ENCODE measurements at places on chromosomes 16 and 17.
A peak's percentile ranks its signal among the peaks of the same experiment; 100 is the strongest.

GRCh38 chr17:44086364-44087311 is 16.1 kb downstream of the G6PC3 start:
- no peak for DNase-seq

- DNase-seq, result no peak
These were observed 53.8 kb downstream of the MYO18A start for GRCh38 chr17:29126268-29126930.

- peak; percentile 32 for DNase-seq
These were observed at the start of gene SPNS3 for GRCh38 chr17:4433515-4434031. Gene SPNS3, plus strand, starts transcription at chr17:4433940. Its CDS starts 28 bp downstream, at chr17:4433968.

GRCh38 chr17:43737722-43738121 is 20.9 kb downstream of the SOST start:
- no peak for DNase-seq

- DNase-seq, result no peak
These were observed 1.2 kb upstream of the SEPTIN1 start for GRCh38 chr16:30383521-30383920.

GRCh38 chr16:65500919-65501318 is 379.1 kb upstream of the CDH11 start:
- DNase-seq, result no peak

- no peak for DNase-seq
These were observed 22.1 kb downstream of the TMC7 start for GRCh38 chr16:19005561-19006445.

- no peak for DNase-seq
These were observed 43.5 kb downstream of the CFAP20 start for GRCh38 chr16:58085584-58086251.

DNA sequence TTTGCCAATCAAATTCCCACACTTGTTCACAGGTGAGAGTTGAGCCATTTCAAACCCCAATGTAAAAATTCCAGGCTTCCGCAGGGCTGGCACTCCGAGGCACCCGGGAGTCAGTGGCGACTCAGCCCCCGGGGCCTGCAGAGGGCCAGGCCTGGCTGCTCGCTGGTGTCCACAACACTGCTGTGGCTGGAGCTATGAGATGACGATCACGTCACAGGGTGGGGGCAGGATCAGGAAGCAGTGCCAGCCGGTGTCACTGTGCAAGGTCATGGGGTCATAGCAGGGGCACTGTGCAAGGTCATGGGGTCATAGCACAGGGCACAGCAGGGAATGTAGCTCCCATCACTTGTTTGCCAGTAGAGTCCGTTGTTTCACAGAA is 7.8 kb downstream of the VPS4A start:
- DNase-seq, result no peak

DNA sequence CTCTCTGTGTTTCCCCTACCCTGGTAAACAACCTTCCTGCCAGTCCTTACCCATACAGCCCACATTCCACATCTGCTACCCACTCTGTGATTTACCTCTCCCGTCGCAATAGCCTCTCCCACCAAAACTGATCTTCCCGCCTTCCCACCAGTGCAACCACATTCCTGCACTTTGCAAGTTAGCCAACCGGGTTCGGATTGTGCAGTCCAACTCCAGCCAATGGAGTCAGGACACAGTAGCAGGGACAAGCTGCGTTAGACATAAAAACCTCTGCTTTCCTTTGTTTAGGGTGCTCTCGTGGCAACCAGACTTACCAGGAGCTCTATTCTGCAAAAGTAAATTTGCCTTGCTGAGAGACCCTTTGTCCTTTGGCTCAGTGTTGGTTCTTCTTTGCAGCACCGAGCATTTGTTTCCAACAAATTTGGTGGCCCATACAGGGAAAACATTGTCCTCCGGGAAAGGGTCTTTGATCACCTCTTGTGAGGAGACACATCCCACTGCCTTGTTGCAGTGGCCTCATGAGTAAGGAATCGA is 1.4 kb downstream of the HPR start:
- DNase-seq, result no peak

DNA sequence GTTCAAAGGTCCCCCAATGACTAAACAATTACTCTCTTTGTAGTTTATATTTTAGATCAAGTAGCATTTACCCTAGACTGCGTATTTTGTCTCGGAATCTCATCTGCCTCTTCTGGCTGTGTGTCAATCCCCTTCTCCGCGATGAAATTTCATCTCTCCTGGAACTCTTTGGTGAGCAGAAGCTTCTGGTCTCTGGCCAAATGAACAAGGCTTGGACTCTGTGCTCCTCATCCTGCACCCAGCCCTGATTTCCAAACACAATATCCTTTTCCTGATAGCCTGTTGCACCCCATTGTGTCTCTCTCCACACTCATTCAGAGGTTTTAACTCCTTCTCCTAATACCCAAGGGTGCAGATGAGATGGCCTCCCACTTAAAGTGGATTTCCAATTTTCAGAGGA is 609.4 kb upstream of the CDH5 start:
- DNase-seq, result no peak

GRCh38 chr16:57462978-57463362 is 491 bp downstream of the POLR2C start:
- DNase-seq, result no peak

GRCh38 chr16:56108724-56109123 is 82.6 kb upstream of the GNAO1 start:
- no peak for DNase-seq

DNA sequence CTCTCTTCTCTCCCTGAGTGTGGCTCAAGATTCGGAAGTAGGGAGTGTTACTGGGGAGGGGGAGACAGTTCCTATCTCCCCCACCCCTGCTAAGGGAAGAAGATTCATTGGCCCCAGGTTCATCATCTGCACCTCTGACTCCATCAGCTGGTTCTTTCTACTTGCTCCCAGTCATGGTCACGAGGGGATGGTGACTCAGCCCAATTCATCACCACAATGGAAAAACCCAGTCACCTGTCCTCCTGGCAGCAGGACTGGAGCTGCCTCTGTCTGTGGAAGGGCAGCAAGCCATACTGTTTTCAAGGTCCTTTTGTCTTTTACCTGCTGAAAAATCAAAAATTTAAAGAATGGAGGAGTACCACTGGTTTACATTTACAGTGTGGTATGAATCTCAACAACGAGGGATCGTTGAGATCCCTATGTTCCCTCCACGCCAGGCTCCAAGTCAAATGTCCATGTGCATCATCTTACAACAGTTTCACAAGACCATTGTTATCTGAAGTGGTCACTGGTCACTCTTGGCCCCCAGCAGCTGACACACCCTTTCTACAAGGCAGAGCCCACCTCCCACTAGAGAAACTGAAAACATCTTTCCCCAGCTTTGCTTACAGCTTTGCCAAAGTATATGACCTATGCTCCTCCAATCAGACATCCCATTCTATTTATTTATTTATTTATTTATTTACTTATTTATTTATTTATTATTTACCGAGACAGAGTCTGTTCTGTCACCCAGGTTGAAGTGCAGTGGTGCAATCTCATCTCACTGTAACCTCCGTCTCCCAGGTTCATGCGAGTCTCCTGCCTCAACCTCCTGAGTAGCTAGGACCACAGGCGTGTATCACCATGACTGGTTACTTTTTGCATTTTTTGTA is 40.4 kb upstream of the NDRG4 start:
- DNase-seq, result no peak

DNA sequence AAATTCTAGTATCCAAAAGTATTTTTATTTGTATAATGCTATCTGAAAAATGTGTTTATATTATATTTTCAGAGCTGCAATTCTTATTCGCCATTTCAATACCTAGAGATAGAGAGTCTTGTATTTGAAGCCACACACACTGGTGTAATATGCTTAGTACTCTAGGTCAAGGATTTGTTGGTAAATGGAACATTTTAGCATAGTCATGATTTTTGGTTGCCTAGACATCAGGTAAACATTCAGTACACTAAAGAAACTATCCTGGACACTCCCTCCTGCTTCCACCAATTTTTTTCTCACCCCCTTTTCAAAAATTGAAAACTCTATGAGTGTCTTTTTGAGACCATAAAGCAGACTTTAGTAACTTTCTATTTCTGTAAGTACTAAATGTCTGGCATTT is 20.8 kb downstream of the ABHD15 start:
- DNase-seq, result no peak

GRCh38 chr16:49619811-49620157 is 236.1 kb downstream of the ZNF423 start:
- DNase-seq, result no peak

DNA sequence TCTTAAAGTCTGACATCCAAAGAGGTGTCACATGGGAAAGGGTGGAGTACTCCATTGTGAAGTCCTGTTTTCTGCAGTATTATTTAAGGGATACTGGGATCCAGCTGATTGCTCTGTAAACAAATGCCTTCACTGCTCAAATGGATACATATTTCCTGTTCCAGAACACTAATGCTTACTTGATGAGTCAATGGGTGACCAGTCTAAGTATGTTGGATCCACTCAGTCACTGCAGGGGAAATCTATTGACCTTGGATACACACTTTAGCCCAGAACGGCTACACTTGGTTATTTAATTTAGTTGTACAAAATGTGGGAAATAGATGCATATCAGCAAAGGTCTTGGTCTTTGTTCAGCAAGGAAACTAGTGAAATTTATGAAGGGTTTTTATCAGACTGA is 261.4 kb downstream of the MAP2K4 start:
- no peak for DNase-seq

DNA sequence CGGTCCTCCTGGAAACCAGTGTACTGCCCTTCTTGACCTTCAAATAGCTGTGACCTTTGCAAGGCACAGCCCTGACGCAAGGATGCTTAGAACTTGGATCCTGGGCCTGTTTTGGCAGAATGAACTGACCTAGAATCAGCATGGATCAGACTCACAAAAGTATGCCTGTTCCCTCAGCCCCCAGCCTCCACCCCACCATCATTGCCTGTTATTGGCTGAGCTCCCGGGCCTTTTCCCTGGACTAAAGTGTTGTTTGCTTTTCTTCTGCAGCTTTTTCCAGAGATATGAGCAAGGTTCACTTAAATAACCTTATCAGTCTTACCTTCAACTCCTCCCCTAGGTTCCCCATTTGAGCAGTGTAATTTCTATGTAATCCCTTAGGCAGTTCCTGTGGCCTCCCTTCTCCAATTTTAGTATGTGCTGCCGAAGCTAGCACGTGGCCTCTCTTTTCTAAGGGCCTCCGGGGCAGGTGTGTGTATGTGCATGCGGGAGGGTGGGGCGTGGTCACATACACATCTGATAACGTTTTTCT is 347.4 kb downstream of the MAF start:
- no peak for DNase-seq

- DNase-seq, result no peak
These were observed 590.3 kb upstream of the GOT2 start for GRCh38 chr16:59324462-59324861.

- DNase-seq, result no peak
These were observed 27.8 kb upstream of the ITGA3 start for GRCh38 chr17:50027881-50028735.

DNA sequence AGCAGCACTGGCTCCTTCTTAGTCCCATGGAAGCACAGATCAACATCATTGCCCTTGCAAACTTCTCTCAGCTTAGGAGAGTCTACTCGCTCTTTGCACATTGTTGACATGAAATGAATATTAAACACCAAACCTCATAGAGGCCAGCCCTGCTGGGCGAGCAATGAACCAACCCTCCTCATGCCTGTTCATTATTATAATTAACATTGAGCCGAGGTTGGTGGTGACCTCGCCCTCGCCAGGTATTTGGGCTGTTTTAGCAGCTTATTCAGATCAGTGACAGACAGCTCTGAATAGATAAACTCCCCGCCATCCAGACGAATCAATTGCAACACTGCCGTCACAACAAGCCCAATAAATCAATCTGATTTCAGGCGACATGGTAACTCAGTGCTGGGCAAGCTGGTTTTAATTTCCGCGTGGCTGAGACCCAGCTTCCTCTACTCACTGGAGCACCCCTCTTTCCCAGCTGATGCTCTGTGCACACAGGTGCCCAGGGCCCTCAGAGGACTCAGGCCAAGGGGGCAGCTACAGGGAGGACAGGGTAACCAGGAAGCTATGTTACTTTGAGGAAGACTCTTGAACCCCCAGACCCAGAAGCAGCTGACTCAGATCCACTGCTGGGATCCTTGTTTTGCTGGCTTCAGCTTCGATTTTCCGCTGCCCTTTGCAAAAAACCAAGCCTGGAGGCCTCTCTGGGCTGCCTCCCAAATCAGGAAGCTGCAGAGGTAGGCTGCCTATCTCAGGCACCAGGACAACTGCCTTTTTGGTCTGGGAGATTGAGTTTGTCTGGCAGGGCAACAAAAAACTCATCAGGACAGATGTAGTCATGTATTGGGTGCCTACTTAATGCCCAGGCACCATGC is 10.7 kb upstream of the SEZ6 start:
- DNase-seq, result no peak

GRCh38 chr17:48060249-48060648 is 12.1 kb downstream of the NFE2L1 start:
- DNase-seq, result no peak

DNA sequence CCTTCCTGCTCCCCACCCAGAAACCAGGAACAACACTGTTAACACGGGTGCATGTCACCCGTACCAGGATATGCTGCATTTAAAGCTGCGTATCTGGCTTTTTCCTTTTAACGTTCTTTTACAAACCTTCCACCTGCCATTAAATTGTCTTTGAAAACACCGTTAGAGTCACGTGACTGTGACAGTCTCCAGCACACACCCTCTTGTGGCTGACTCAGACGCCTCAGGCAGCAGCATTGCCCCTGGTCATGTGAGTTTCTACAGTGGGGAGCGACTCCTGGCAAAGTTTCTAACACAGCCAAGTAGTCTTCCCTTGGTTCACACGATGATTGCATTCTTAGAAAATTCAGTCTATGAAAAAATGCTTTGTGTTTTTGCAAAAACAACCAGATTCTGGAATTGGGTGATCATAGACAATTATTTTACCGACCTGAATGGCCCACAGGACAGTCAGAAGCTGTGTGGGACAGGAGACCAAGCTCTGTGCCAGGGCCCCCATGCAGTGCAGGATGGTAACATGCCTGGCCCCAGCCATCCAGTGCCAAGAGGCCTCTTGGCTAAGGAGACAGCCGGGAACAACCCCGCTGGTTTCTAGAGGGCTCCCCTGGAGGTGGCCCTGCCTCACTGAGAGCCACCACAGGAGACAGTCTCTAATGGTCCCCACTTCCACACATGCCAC is 199.1 kb downstream of the KATNIP start:
- peak; percentile 33 for DNase-seq

DNA sequence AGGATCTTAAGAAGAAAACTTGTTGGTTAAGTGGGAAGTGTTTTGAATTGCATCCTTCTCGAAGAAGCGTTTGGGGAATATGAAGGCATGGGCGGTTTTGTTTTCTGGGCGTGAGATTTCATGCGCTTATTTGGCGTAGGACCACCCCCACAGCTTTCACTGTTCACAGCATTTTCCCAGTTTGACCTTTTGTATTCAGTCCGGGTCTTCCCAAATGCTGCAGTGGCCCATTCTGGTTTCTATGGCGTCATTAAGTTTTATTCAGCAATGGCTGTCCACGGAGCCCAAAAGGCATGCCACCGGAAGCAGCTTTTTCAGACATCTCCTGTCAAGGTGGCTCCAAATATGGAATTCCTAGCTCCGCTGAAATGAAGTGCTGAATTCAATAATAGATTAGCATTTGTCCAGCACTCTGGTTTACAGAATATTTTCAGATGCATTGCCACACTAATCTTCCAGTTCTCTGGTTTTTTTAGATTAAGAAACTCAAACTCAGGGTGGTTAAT is 90.6 kb upstream of the FBXO47 start:
- DNase-seq, result no peak

All from CD4-positive, alpha-beta T cell treated with Interleukin-4 for 1 hour (primary cell).